ENCODE measurements at places on chromosomes 3 and 15.
A peak's percentile ranks its signal among the peaks of the same experiment; 100 is the strongest.

DNA sequence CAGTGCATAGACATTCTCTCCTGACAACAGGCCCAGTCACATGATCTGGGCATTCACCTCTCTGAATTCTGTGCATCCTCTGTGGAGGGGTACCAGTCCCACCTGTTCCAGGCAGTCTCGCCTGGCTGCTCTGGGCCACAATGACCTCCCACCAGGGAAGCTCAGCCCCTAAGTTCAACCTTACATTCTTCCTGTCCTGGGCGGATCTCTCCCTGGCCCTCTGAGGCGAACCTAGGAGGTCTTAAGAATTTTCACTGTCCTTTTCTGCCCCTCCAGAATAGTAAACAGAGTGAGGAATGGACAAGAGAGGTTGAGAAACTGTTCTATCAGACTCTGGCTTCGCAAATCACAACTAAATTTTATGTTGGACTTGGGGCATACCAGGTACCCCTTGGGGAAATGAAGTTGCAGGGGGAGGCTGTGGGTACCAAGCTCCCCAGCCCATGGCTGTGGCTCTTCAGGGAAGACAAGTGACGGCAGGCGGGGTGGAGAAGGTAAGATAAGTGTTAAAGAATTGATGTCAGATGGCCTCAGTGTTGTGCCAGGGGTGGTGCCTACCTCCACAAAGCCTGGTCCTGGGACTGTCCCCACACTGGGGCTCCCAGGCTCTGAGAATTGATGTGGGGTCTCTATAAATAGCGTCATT is 5.3 kb downstream of the SCN5A start:
- DNase-seq, result no peak
- no peak overlapping the region for H3K27ac ChIP-seq
- no peaks in the 10 kb centered on the region for H3K27me3 ChIP-seq
- peaks cover 6% of the 10 kb centered on the region for H3K4me1 ChIP-seq
- H3K36me3 ChIP-seq, result no peaks in the 10 kb centered on the region

GRCh38 chr3:86989006-86989405 is 1.9 kb downstream of the VGLL3 start:
- H3K27me3 ChIP-seq, result peaks cover 6% of the 10 kb centered on the region
- no peaks in the 10 kb centered on the region for H3K36me3 ChIP-seq
- no peak for DNase-seq
- no peak overlapping the region for H3K4me3 ChIP-seq
- no peak overlapping the region for H3K27ac ChIP-seq

DNA sequence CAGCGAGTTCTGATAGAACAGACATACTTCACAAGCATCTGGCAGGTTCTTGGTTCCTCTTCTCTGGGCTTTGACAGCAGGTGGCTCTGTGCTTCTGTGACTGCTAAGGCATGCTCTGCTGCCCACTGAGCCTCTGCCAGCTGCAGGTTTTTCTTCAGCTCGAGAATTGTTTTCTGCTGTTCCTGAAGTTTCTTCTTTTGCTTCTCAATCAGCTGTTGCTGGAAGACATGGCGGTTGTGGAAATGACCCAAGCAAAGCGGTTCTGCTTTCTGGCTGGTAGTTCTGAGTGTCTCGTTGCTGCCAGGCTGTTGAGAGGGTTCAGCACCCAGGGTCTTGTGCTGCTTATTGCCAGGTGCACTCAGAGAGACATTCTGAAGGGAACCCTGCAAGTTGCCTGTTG is 50.8 kb downstream of the CCDC191 start:
- H3K27ac ChIP-seq, result no peak overlapping the region
- no peaks in the 10 kb centered on the region for H3K4me1 ChIP-seq
- H3K4me3 ChIP-seq, result no peak overlapping the region
- no peaks in the 10 kb centered on the region for H3K27me3 ChIP-seq
- no peak for DNase-seq

- no peaks in the 10 kb centered on the region for H3K36me3 ChIP-seq
- no peaks in the 10 kb centered on the region for H3K27me3 ChIP-seq
- H3K4me3 ChIP-seq, result no peak overlapping the region
- H3K4me1 ChIP-seq, result no peaks in the 10 kb centered on the region
- DNase-seq, result no peak
Observed at GRCh38 chr3:89332793-89333192, 225.4 kb downstream of the EPHA3 start.

GRCh38 chr3:129519896-129520715 is 8.3 kb upstream of the RHO start:
- H3K4me3 ChIP-seq, result no peak overlapping the region
- H3K27ac ChIP-seq, result no peak overlapping the region
- peaks cover 4% of the 10 kb centered on the region for H3K4me1 ChIP-seq
- DNase-seq, result no peak
- H3K36me3 ChIP-seq, result no peaks in the 10 kb centered on the region

GRCh38 chr3:13414040-13414729 is 5.9 kb downstream of the NUP210 start:
- no peaks in the 10 kb centered on the region for H3K36me3 ChIP-seq
- peak overlapping the region; percentile 90 for H3K4me3 ChIP-seq
- H3K27ac ChIP-seq, result peak overlapping the region; percentile 96
- H3K4me1 ChIP-seq, result peaks cover 53% of the 10 kb centered on the region

- H3K27ac ChIP-seq, result no peak overlapping the region
- H3K27me3 ChIP-seq, result no peaks in the 10 kb centered on the region
- no peak for DNase-seq
- H3K36me3 ChIP-seq, result peaks cover 15% of the 10 kb centered on the region
- H3K4me3 ChIP-seq, result no peak overlapping the region
Observed at GRCh38 chr15:55858661-55859060, 115.7 kb upstream of the PRTG start.

GRCh38 chr3:73028803-73029202 is 32.2 kb downstream of the PPP4R2 start:
- H3K27ac ChIP-seq, result peak overlapping the region; percentile 82
- no peak for DNase-seq
- peaks cover 2% of the 10 kb centered on the region for H3K36me3 ChIP-seq
- peaks cover 69% of the 10 kb centered on the region for H3K4me1 ChIP-seq

GRCh38 chr15:79168922-79169456 is 78.4 kb upstream of the RASGRF1 start:
- no peak for DNase-seq
- H3K4me1 ChIP-seq, result peaks cover 2% of the 10 kb centered on the region
- no peak overlapping the region for H3K27ac ChIP-seq
- H3K4me3 ChIP-seq, result no peak overlapping the region
- H3K36me3 ChIP-seq, result no peaks in the 10 kb centered on the region
- H3K27me3 ChIP-seq, result peaks cover 63% of the 10 kb centered on the region

DNA sequence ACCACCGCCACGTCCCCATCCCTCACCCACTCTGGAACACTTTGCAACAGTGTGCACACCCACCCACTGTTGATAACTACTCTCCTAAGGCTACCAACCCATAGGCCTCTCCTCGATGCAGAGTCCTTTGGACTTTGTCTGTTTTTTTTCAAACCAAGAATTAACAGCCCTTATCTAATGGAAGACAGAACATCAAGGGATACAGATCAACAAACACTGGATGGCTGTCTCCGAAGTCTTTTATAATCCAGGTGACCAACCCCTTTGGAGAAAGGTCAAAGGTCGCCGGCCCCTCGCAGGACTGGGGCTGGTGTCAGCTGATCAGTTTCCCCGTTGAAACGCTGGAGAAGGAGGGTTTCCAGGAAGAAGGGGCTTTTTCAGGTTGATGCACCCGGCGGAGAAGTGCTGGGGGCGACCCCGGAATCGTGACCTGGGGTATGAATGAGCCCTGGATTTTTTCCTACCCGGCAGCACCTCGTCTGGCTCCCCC is 532 bp downstream of the B4GALT4 start:
- peak overlapping the region; percentile 92 for H3K4me3 ChIP-seq
- H3K27me3 ChIP-seq, result no peaks in the 10 kb centered on the region

Data from T-helper 17 cell (primary cell).